Stimulated activated CD8-positive, alpha-beta memory T cell treated with anti-CD3 and anti-CD28 coated beads, Interleukin-2, amount 100 ng/mL, for 1 hour (primary cell): ENCODE measurements at places on chromosomes 7 and 10.

DNA sequence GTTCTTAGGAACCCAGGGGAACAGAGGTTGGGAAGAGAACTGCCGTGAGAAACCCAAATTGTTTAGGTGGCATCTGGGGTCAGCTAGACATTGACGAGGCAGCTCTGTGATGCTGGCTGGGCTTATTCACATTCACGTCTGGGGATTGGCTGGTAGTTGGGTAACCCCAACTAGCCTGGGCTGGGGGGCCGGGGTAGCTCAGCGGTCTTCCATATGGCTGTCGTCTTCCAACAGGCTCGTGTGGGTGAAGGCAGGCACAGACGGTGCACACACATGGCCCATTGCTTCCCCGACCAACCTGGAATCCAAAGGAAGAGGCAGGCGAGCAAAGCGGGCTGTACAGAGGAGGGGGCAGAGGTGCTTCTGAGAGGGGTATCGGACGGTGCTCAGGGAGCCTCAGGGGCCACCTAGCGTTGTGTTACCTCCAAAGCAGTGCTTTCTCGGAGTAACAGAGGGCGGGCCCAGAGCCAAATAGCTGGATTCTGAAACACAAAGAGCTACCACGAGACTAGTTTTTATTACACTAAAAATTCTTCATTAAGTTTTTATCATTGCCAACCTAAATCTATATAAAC, 34.5 kb downstream of the MKI67 start:
- no peak for DNase-seq

- DNase-seq = no peak
Measured at GRCh38 chr7:45203936-45204445, 46.4 kb downstream of the RAMP3 start.

DNA sequence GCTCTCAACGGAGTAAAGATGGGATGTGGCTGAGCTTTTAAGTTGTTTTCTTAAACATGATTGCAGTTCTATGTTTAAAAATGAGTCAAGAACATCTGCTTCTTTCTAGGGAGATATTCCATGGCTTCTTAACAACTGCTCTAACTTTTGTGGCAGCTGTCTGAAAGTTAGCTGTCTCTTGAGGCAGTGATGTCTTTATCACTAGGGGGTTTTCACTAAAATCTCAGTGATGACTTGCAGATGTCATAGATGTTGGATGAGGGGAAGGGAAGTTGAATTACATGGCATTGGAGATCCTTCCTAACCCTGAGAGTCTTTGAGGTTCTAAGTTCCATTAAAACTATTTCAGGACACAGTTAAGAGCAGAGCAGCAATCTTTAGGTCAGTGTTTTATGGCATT, 43.5 kb downstream of the PRKG1 start:
- DNase-seq = no peak

- no peak for DNase-seq
Measured at GRCh38 chr7:5689118-5689517, 92.3 kb downstream of the RNF216 start.

DNA sequence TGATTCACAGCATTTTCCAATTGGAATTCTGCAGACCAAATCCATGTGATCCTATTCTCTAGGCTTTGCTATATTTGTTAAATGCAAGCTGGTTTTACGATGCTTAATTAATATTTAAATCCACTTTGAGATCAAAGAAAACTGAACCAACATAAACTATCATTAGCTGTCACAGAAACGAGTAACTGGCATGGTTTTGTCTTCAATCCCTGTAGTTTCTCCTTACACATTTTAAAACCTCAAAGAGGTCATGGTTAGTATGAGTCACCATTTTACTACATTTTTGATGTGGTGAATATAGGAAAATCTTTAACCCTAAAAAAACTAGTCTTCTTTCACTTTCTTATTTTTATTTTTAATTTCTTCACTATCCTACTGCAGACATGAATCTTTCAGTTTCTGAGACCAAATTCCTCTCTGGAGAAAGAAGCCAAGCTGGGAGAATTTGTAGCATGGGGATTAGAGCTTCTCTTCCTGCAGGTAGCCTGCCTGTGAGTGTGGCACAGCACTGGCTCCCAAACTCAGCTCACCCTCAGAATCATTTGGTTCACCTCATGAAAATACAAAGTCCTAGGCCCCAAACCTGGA, 8.7 kb upstream of the LIPM start:
- DNase-seq = no peak

GRCh38 chr10:17387861-17388503, 66.4 kb downstream of the ST8SIA6 start:
- no peak for DNase-seq

DNA sequence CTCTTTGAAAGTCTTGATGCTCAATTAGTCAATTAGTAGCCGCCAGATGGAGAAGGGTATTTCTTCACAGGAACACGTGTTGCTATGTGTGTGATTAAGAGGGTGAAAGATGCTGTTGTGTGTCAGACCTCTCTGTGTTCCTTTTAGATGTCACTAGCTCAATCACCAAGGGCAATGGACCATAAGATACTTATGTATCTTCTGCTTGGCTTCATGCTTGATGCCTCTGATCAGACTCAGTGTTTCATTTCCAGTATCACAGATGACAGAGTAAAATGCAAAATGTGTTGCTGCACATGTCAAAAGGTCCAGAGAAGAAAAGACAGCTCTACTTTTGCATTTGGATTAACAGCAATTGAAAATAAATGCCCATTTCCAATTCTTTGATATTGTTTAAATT, 865.9 kb downstream of the CNTNAP2 start:
- DNase-seq = no peak

GRCh38 chr10:117532003-117532385, 10.6 kb upstream of the EMX2 start:
- DNase-seq = no peak

GRCh38 chr7:130957137-130957513, 223.1 kb upstream of the KLF14 start:
- DNase-seq = no peak

- DNase-seq = no peak
Measured at GRCh38 chr10:133277993-133278576, 1.4 kb upstream of the ADAM8 start.

DNA sequence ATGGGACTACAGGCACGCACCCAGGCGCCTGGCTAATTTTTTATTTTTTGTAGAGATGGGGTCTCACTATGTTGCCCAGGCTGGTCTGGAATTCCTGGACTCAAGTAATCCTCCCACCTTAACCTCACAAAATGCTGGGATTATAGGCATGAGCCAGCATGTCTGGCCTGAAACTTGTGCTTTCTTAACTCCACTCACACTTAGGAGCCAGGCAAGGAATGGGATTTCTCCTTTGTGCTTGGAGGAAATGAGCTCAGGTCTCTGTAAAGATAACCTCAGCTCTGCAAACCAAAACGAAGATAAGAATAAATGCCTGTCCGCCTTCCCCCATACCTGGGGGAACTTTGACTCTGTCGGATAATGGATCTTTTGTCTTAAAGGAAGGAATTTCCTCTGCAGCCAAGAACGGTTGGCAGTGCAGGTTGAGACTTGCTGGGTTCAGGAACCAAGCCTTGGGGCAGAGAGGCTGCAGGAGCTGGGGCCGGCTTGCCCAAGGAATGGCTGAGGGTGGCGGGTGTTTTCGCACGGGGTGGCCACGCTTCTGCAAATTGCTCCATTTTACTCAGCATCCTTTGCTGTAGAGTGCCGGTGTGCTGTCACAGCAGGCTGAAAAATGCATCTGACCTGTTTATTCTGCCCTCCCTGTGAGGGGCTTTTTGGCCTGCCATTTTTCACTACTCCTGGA, 174.2 kb downstream of the KIAA1217 start:
- no peak for DNase-seq

DNA sequence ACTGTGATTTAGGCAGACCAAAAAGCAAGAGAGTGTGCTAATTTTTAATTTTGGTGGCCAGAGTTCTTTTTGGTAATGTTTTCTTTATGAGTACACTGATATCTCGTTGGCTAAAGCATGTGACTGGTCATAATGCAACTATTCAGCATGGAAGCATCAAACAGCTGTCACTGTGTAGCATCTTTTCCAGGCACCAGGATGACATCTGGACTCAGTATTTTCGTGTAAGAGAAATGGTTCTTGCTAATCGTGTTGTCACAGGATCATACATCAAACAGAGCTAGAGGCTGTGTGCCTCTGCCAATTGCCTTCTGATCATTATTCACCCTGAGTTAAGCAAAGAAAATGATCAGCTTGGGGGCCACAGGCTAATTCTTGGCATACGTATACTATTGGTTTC, 118.9 kb downstream of the SND1 start:
- no peak for DNase-seq

GRCh38 chr10:71531485-71532446, 135.0 kb downstream of the CDH23 start:
- DNase-seq = no peak

DNA sequence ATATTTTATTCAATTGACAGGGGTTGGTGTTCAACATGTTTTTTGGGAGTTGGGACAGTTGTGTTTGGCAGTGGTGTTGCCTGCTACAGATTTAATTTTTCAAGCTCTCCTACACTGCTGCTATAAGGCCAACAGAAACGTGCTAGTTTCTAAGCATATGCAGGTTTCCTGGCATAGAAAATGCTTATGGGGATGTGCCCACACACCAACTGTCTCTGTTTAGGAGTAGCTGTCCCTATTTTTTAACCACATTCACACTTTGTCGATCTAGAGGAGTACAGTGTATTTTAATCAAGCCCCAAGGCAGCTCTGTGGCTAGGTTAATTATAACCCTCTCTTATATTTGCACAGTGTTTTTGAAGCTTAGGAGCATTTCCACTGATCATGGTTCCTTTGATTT, 28.6 kb downstream of the TMEM178B start:
- no peak for DNase-seq

GRCh38 chr7:26321435-26321834, 29.8 kb downstream of the SNX10 start:
- no peak for DNase-seq

DNA sequence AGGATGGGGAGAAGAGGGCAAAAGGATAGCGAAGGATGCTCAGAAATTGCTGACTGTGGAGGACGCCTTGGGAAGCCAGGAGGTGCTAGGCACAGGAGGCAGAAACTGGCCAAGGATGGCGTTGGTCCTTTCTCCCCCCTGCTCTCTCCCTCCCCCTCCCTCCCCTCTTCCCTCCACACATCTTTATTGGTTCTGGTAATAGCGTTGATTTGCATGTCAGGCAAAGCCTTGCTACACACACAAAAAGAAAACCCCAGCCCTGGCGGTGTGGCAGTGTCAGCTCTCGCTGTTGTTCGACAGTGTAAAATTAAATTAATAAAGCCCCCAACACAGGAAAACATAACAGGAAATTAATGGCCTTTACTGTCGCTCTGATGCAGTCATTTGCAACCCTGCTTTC, 47.2 kb downstream of the PAX2 start:
- DNase-seq = no peak

DNA sequence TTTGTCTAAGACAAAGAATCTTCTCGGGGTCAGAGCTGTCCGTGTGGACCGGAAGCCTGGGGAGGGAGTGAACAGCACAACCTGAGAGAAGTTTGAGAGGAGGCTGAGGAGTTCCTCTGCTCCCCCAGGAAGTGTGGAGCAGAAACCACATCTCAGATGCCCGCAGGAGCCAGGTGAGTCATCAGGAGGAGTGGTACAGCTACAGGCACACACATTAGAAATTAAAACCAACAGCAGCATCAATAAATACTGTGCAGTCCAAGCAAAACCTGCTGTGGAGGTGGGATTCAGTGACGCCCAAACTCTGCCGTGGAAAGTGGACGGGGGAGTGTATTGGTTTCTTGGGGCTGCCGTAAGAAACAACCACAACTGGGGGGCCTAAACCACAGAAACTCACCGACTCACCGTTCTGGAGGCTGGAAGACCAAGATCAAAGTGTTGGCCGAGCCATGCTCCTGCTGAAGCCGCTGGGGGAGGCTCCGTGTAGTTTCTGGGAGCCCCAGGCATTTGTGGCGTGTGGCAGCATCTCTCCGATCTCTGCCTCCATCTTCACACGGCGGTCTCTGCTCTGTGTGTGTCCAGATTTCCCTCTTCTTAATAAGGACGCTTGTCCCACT, 31.2 kb upstream of the GARS1 start:
- DNase-seq = no peak

DNA sequence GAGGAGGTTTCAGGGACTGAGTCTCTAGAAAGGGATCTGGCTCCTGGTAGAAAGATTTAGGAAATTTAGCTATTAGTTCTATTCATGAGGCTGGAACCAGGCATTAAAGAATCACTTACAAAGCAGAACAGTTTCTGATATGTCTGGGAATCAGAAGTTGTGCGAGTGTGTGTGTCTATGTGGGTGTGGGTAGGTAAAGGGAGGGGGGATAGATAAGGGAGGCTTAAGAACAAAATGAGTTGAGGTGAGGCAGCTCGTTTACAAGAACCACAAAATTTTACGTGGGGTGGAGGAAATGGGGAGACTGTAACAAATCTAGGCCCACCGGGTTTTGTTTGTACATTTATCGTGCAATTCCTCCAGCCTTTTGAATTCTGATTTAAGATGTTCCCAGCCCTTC, 90.7 kb downstream of the SAMD9 start:
- no peak for DNase-seq

DNA sequence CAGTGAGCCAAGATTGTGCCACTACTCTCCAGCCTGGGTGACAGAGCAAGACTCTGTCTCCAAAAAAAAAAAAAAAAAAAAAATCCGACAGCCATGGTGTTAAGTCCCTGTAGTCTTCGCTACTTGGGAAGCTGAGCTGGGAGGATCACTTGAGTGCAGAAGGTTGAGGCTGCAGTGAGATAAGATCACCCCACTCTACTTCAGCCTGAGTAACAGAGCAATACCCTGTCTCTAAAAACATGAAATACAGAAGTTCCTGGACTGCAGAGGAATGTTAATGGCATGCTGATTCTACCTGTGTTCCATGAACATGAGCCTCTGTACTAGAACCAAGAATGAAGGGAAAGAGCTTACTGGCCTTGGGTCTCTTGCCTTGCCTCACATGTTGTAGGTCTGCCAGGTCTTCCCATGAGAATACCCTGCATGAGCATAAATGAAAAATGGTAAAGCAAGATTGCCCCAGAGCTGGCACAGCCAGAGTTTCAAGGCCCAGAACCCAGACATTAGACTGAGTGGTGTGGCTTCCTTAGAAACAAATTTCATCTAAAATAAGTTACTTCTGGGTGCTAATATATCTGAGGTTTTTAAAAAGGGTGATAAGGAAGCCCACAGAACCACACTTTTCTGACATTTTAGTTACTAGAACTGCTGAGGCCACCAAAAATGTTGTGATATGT, 8.6 kb downstream of the YAE1 start:
- DNase-seq = no peak

DNA sequence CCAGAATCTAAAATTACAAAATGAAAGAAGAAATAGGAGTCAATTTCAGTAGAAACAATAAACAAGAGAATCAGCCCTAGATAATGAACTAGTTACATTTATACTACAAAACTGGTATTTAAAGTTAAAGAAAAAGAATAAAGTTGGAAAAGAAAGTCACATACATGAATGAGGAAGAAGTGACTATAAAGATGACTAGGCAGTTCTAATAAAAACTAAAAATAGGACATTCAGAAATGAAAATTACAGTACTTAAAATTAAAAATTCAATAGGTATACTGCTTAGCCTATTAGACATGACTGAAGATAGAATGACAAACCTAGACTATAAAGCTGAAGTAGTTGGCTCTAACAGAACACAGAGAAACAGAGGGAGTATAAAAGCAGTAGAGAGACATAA, 108.8 kb downstream of the AHR start:
- DNase-seq = no peak

- DNase-seq = no peak
Measured at GRCh38 chr7:8615019-8615418, 181.6 kb downstream of the NXPH1 start.
